ENCODE measurements at places on chromosomes 6 and 20.

DNA sequence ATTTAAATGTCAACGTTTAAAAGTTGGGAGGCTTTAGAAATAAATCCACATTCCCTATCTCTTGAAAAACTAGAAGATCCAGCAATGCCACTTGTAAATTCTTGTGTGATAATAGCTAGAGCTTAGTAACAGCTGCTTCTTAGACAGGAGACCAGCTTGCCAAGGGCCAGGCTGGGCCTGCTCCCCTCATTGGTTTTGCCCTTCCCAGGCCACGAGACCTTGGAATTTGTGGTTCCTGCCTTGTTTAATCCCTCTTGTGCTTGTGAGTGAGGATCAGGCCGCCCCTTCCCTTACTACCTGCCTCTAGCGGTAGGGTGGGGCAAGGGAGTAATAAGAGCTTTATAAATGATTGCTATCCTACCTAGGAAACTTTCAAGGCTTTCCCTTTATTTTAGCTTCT, 363.5 kb downstream of the SYNE1 start:
- H3K4me3 ChIP-seq = no peak overlapping the region
- peaks cover 15% of the 10 kb centered on the region for H3K4me1 ChIP-seq
- H3K27ac ChIP-seq = no peak overlapping the region
- DNase-seq = no peak
- H3K36me3 ChIP-seq = peaks cover 19% of the 10 kb centered on the region
- no peaks in the 10 kb centered on the region for H3K27me3 ChIP-seq

- H3K27me3 ChIP-seq = no peaks in the 10 kb centered on the region
- no peaks in the 10 kb centered on the region for H3K4me1 ChIP-seq
- no peak overlapping the region for H3K27ac ChIP-seq
- DNase-seq = no peak
- no peak overlapping the region for H3K4me3 ChIP-seq
- peaks cover 24% of the 10 kb centered on the region for H3K36me3 ChIP-seq
Observed at GRCh38 chr20:37846573-37846972, 56.4 kb upstream of the VSTM2L start.

DNA sequence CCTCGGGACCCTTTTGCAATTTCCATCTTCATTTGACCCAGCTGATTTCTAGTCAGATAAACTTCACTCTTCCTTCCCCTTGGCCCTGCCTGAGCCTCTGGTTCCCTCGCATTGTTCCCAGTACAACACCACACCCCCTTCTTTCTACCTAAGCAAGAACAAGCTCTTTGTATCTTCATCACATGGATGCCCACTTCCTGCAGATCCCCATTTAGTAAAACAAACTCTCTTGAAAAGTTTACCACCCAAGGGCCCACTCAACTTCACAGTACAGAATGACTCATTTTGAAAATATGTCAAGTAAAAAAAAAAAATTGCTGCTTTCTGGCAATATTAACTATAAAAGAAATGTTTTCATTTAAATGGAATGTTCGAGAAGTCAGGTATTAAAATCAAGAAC, 5.2 kb downstream of the FAXC start:
- no peak overlapping the region for H3K27ac ChIP-seq
- peaks cover 54% of the 10 kb centered on the region for H3K27me3 ChIP-seq
- no peak for DNase-seq
- no peaks in the 10 kb centered on the region for H3K36me3 ChIP-seq
- no peak overlapping the region for H3K4me3 ChIP-seq
- peaks cover 11% of the 10 kb centered on the region for H3K4me1 ChIP-seq

- peaks cover 25% of the 10 kb centered on the region for H3K4me1 ChIP-seq
- DNase-seq = peak; percentile 55
- H3K4me3 ChIP-seq = peak overlapping the region; percentile 48
- H3K27ac ChIP-seq = peak overlapping the region; percentile 71
Observed at GRCh38 chr6:33343953-33344611, 26.5 kb upstream of the ZBTB22 start.

DNA sequence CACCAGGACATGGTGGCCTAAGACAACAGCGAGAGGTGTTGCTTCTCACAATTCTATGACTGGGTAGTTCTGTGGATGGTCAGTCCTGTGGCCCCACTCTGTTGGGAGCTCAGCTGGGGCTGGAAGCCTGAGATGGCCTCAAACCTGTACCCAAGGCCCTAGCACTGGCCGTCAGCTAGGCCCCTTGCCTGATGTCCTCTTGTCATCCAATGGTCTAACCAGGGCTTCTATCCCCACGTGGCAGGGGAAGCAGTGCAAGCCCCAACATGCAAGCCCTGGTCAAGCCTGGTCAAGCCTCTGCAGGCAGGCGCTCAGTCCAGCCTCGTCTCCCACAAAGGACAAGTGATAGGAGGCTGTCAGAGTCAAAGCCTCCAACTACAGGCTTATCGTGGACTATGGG, 196.5 kb upstream of the CST7 start:
- no peak for DNase-seq
- H3K4me1 ChIP-seq = peaks cover 2% of the 10 kb centered on the region
- H3K4me3 ChIP-seq = no peak overlapping the region
- no peak overlapping the region for H3K27ac ChIP-seq

DNA sequence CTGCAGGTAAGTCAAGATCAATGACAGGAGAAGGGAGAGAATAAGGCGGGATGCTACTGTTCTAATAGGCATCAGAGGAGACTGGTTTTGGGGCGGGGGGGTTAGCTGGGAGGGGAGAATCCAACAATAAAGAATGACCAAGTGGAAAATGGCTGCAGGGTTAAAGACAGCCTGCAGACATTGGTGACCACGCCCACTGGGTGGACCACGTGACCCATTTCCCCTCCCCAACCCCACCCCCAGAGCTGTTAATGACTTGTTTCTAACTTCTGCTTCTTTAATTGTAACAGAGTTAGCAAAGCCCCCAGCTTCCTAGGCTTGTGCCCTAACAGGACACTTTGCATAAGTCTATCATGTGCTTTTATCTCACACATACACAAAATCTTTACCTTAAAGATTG, 344.5 kb downstream of the KIF16B start:
- DNase-seq = no peak
- H3K36me3 ChIP-seq = no peaks in the 10 kb centered on the region
- no peaks in the 10 kb centered on the region for H3K4me1 ChIP-seq
- no peak overlapping the region for H3K4me3 ChIP-seq
